Activated naive CD8-positive, alpha-beta T cell treated with anti-CD3 and anti-CD28 coated beads, Interleukin-2, amount 10 ng/mL, durations not matched to agents 7 days and 5 days (primary cell): ENCODE measurements at places on chromosomes 7 and 10. TPM values are rescaled to one million over a fixed set of nuclear protein-coding genes. Genes with fewer than 3 reads are reported as not detected.

Gene TECTB
- total RNA-seq, result not detected

Gene PROSER2
- 1.0 TPM for total RNA-seq

Gene KNDC1
- total RNA-seq, result 0.40 TPM

Gene SAMD9
- 66.5 TPM for total RNA-seq

Gene TAF3
- 16.2 TPM for total RNA-seq

Gene PRKCQ
- total RNA-seq, result 61.2 TPM

Gene AGMO
- not detected for total RNA-seq

Gene PHYHIPL
- total RNA-seq, result not detected

Gene PTPN20
- total RNA-seq, result 2.4 TPM

Gene ANKRD22
- total RNA-seq, result not detected

Gene ZCCHC24
- 2.4 TPM for total RNA-seq

Gene IFIT3
- total RNA-seq, result 75.6 TPM

Gene MOGAT3
- not detected for total RNA-seq

Gene AGAP5
- total RNA-seq, result 11.3 TPM

Gene ADCYAP1R1
- not detected for total RNA-seq

Gene ZNF488
- not detected for total RNA-seq

Gene ELAPOR2
- 2.9 TPM for total RNA-seq

Gene NUDT13
- 2.8 TPM for total RNA-seq

Gene FAM180A
- total RNA-seq, result not detected

Gene RNF32
- 2.2 TPM for total RNA-seq

Gene CCL24
- not detected for total RNA-seq

Gene ZNF467
- 0.83 TPM for total RNA-seq

Gene NRG3
- total RNA-seq, result not detected

Gene CTAGE8
- total RNA-seq, result 1.1 TPM

Gene TMEM72
- total RNA-seq, result not detected

Gene OR2A5
- total RNA-seq, result not detected

Gene GPR15LG
- total RNA-seq, result not detected

Gene TAS2R4
- total RNA-seq, result 1.4 TPM

Gene ZKSCAN5
- 13.5 TPM for total RNA-seq

Gene ZNF33B
- total RNA-seq, result 30.0 TPM

Gene PLXDC2
- total RNA-seq, result 0.86 TPM

Gene CAMK2B
- not detected for total RNA-seq

Gene HABP2
- not detected for total RNA-seq

Gene DNAJC12
- 3.6 TPM for total RNA-seq

Gene PRR15
- total RNA-seq, result not detected

Gene ASB15
- total RNA-seq, result not detected

Gene TFAM
- 52.7 TPM for total RNA-seq

Gene PCLO
- not detected for total RNA-seq

Gene ZNF680
- total RNA-seq, result 23.7 TPM

Gene KCNH2
- total RNA-seq, result 0.54 TPM

Gene PARD3
- 0.55 TPM for total RNA-seq

Gene SPDYE2
- total RNA-seq, result not detected

Gene CCAR1
- total RNA-seq, result 93.5 TPM

Gene PLCE1
- not detected for total RNA-seq

Gene IKZF5
- 18.5 TPM for total RNA-seq

Gene TBXAS1
- 2.1 TPM for total RNA-seq

Gene SLC26A5
- total RNA-seq, result 0.54 TPM

Gene CYP2C18
- total RNA-seq, result not detected

Gene DOCK1
- 0.06 TPM for total RNA-seq

Gene PSD
- 3.6 TPM for total RNA-seq

Gene AUTS2
- 23.8 TPM for total RNA-seq

Gene CEP55
- 45.9 TPM for total RNA-seq

Gene TFR2
- total RNA-seq, result 11.0 TPM
